ENCODE measurements at places on chromosomes 3 and 15. TPM values are rescaled to one million over a fixed set of nuclear protein-coding genes. Genes with fewer than 3 reads are reported as not detected.

TRPM1 gene
- total RNA-seq = not detected

DNA sequence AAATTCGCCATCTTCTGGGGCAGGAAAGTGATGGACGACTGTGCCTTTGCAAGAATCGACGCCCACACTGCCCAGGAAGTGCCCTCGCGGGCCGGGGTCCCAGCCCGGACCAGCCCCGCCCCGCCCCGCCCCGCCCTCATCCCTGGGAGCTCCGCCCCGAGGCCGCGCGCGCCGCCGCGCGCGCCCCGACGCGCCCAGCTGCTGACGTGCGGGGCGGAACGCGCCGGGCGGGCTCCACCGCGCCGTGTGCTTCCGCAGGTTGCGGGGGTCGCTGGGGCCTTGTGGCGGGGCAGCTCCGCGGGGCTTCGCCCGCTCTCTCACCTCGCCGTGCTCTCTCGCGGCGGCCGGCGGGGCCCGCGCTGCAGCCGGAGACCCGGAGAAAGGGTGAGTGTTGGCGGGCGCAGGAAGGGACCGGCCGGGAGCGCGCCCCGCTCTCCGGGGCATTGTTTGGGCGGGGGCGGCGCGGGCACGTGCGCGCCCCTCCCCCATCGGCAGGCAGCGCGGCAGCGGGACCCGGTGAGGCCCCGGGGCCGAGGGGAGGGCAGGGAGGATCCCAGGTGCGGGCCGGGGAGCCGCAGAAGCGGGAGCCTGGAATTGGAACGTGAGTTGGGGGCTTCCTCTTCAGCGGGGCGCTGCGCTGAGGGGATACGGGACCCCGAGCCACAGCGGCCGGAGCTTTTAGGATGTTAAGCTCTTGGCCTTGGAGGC, at the start of gene YEATS2:
Gene YEATS2 (plus strand): TSS at position 188 of the 708 bp plus-strand sequence. CDS start 17,366 bp downstream, outside the sequence.
- H3K4me3 ChIP-seq = peak within 1 kb of the TSS; percentile 93
- peaks cover 5% of the 10 kb centered on the region for H3K36me3 ChIP-seq
- H3K4me1 ChIP-seq = peaks cover 13% of the 10 kb centered on the region
- H3K27me3 ChIP-seq = no peaks in the 10 kb centered on the region
- DNase-seq = peak; percentile 87

GRCh38 chr15:36982430-36982829, 117.9 kb downstream of the MEIS2 start:
- no peaks in the 10 kb centered on the region for H3K36me3 ChIP-seq
- peak; percentile 17 for DNase-seq
- no peaks in the 10 kb centered on the region for H3K4me1 ChIP-seq
- no peak overlapping the region for H3K4me3 ChIP-seq

DNA sequence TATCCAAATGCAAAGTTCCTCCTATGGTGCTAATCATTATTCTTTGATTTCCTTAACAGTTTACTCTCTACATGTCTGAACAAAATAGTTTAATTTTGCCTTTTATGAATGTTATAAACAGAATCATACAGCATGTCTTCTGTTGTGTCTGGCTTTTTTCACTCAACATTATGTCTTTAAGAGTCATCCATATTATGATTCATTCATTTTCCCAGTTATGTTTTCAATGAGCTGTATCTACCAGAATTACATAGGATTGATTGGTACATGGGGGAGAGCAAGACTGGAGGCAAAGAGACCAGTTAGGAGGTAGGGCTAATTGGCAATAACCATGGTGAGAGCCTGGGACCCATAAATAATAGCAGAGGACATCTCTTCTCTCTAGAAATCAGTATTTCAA, 16.6 kb upstream of the RAP2B start:
- no peak overlapping the region for H3K27ac ChIP-seq
- H3K4me3 ChIP-seq = no peak overlapping the region
- DNase-seq = no peak
- H3K27me3 ChIP-seq = no peaks in the 10 kb centered on the region
- H3K36me3 ChIP-seq = no peaks in the 10 kb centered on the region

- H3K4me1 ChIP-seq = no peaks in the 10 kb centered on the region
- H3K4me3 ChIP-seq = no peak overlapping the region
- H3K27ac ChIP-seq = no peak overlapping the region
- DNase-seq = peak; percentile 14
Measured at GRCh38 chr3:154197751-154198150, 76.6 kb downstream of the ARHGEF26 start.

Data from muscle of leg (tissue), 16 donors.